Chondrocyte (in vitro differentiated cells): ENCODE measurements at places on chromosomes 5 and 9.

GRCh38 chr9:114722937-114723620 lies 41.1 kb upstream of the TEX48 start:
- no peak for DNase-seq

DNA sequence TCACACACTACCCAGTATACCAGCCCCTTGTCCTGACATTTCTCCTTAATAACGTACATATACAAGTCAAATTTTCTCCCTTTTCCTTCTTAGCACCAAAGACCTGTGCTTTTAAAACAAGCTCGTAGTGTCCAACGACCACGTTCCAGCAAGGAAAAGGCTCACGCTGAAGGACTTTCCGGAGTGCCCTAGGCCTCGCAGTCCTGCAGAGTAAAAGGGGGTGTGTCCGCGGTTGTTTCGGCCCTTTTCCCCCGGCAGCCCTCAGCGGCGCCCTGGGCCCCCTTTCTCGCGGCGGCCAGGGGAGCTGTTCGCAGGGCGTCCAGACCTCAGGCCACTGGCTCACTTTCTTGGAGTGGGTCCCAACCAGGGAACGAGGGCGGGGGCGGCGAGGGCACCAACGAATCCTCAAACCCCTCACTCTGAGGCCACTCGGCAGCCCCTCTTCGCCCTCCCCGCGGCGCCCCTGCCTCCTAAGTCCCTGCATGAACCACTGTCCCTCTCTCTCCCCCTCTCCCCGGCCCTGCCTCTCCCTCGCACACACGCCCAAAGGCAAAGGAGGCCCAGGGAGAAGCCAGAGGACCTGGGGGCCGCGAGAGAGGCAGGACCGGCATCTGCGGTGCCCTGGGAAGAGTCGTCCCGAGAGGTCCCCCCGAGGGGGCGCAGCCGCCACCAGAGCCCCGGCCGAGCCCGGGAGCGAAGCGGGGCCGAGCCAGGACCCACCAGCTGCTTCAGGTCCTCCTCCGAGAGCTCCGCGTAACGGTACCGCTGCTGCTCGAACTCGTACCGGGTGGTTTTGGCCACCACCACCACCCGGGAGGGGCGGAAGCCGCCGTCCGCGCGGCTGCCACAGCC lies 720 bp downstream of the NADK2 start:
- peak; percentile 90 for DNase-seq

DNA sequence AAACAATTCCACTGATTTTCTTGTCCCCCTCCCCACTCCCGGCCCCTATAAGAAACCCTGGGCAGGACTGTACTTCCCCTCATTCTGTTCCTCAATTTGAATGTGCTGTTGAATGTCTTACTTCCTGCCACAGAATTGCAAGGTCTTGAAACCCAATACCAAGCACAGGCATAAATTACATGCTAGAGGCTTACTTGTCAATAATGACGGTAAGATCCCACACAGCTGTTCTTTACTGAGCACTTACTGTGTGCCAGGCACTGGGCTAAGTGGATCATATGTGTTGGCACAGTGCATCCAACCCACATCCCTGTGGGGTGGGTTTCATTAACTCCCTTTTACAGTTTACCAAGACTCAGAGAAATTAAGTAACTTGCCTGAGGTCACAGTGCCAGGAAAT lies 63.4 kb downstream of the MVB12B start:
- DNase-seq, result no peak

DNA sequence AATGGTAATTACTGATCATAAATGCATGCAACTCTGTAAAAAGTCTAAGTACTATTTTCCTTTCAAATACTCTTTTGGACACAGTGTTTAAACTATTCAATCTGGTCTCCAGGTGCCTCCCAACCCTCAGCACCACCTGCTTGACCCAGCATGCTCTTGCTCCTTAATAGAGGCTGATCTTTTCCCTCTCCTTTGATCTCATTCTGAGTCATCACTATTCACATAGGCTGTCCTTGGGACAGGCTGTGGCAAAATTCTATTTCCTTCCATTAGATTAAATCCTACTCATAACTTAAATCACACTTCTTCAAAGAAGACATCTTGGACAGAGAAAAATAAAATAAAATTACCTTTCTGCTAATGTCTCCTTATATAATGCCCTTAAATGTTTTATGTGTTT lies 199.4 kb upstream of the ST8SIA4 start:
- DNase-seq, result no peak

DNA sequence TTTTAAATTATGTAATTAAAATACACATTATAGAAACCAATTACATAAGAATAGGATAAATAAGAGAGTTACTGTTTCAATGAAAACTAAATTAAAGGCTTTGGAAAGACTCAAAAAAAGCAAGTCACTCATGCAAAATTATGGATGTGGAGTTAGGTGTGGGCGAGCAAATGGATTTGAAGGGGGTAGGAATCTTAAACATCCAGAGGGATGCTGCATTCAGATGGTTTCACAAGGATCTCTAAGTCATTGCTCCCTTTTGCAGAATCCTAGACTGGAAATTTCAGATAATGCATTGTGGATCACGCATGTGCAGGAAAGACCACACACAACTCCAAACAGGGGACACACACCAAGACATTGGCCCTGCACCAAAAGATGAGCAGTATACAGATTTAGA lies 57.5 kb downstream of the DRD1 start:
- no peak for DNase-seq

GRCh38 chr9:10331157-10331556 lies 281.6 kb downstream of the PTPRD start:
- DNase-seq, result no peak
